ENCODE measurements at places on chromosomes 1 and 21.

DNA sequence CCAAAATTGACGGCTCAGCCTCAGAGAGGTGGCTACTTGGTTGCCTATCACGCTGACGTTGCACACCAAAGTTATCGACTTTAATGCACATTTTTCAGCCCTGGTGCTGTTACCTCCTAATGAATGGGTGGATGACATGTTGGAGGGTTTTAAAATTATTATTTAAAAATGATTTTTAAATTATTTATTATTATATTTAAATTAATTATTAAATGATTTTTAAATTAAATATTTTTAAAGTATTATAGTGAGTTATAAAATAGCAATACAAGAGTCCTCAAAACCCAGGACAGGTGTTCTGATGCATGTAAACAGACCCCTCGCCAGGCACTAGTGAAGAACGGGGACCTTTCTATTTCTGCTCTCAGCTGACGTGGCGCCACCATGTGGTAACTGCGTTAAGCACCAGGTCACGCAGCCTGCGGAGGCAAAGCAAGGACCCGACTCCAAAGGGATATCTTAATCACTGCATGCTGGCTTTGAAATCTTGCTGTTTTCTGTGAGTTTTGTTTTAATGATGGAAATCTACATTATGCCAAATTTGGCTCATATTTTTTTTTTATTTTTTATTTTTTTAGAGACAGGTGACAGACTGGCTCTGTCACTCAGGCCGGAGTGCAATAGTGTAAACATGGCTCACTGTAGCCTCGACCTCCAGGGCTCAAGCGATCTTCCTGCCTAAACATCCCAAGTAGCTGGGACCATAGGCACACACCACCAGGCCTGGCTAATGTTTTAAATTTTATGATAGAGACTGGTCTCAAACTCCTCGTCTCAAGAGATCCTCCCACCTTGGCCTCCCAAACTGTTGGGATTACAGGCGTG, 22.6 kb downstream of the CASP9 start:
- peak; percentile 83 for DNase-seq

GRCh38 chr1:5989286-5989605, 3.0 kb downstream of the NPHP4 start:
- DNase-seq: no peak

DNA sequence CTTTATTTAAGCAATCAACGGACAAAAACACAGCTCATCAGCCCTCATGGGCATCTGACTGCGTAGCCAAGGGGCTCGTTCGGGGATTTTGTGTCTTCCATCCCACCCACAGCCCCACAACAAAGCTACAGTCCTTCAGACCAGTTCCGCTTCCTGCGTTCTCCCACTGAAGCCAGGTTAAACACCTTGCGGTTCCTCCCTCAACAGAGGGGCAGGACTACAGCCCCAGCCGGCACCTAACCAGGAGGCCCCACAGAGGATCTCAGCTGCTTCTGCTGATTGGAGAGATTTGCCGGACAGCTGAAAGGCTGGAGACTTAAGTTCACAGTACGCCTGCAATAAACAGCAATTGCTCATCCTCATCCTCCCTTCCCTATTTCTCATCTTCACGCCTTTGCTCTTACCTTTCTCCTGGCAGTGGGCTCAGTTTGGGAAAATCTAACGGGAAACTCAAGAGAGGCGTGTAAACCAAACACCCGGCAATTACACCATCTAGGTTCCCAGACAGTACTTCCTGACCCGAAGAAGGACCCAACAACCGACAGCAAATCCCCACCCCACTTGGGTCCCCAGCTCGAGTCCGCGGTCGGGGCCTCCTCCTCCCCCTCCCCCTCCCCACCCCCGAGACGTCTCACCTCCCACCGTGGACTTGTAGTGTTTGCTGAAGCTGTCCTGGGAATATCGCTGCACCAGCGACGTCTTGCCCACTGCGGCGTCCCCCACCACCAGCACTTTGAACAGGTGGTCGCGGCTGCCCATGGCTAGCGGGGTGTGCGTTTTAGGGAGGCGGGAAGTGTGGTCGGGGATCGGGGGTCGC, 876 bp downstream of the RAB29 start:
- DNase-seq: peak; percentile 71

GRCh38 chr1:160853754-160854153, 8.9 kb downstream of the CD244 start:
- DNase-seq: no peak

- no peak for DNase-seq
Observed at GRCh38 chr1:102628109-102628613, 480.2 kb downstream of the COL11A1 start.

- DNase-seq: no peak
Observed at GRCh38 chr1:243730487-243731150, 119.4 kb downstream of the AKT3 start.

DNA sequence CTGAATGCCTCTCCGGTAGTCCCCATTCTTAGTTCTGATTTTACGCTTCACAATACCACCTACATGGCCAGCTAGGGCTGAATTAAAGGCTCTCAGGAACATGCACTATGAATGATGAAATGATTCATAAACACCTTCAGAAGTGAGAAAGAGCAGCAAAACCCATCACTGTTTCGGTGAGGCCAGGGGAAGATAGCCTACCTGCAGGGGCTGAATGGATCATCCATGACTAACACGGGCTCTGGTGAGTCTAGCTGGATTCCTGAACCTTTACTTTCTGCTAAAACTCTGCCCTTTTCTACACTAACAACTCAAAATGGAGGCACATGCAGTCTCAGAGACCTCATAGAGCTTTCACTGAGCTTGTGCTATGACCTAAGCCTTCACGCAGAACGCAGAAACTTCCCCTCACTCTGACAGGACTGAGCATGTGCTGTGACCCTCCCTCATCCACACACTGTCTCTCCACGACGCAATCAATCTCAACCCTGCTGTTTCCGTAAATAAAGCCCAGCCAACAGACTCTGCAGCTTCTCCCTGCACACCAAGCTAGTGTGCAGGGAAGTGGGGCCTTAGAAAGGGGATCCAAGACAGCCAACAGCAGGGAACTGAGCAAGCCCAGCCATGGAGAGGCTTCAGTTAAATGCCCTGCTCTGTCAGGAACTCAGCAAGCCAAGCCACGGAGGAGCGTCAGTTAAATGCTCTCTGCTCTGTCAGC, 207.8 kb downstream of the SLC45A1 start:
- DNase-seq: peak; percentile 71

- DNase-seq: no peak
Observed at GRCh38 chr1:13666317-13666716, 33.7 kb upstream of the PRDM2 start.

DNA sequence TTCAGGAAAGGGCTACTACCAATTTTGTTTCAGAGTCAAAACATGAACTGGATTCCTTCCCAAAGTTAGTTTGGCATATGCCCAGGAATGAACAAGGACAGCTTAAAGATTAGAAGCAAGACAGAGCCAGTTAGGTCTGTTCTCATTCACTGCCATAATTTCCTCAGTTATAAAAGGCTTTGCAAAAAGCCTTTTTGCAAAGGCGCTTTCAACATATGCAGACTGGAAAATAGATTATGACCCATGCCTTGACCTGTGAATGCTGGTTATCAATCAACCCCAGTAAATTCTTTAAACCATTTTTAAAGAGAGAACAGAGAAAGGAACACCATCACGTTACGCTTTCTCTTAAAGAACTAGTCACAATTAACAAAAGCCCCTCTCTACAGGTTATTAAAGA, 1.7 kb upstream of the FRRS1 start:
- DNase-seq: no peak

GRCh38 chr21:43913928-43914327, 48.9 kb downstream of the AGPAT3 start:
- no peak for DNase-seq

DNA sequence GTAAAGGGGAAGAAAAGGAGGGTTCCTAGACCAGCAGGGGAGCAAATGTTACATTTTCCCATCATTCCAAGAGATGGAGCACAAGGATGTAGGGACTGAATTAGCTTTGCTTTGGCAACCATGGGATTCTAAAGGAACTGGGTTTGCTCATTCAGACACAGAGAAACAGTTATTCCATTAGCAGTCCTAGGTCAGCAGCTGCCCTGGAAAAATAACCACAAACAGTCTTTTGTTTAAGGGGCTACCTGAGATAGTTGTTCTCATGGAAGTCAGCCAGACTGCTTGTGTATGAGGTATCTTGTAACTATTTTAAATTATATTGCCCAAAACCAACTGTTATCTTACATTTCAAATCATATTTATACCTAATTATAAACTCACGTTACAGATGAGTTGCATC, 58.4 kb upstream of the VCAM1 start:
- DNase-seq: no peak

DNA sequence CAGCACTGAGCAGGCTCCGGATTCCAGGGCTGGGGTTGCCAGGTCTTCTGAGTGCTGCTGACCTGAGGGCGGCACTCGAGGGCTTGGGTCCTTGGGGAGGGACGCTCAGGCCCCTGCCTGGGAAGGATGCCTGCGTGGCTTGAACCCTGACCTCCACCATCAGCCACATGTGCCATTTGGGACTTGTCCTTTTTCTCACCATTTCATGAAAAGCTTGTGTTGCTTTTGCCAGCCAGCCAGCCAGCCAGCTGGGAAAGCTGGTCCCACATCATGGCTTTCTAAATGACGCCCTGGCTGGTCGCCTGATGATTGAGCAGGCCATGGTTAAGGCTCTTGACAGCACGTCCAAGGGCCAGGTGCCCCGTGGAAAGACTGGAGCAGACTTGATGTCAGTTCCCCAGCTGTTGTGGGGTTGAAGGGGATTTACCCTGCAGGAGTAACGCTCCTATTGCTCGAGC, 168.7 kb downstream of the CAMTA1 start:
- DNase-seq: no peak

DNA sequence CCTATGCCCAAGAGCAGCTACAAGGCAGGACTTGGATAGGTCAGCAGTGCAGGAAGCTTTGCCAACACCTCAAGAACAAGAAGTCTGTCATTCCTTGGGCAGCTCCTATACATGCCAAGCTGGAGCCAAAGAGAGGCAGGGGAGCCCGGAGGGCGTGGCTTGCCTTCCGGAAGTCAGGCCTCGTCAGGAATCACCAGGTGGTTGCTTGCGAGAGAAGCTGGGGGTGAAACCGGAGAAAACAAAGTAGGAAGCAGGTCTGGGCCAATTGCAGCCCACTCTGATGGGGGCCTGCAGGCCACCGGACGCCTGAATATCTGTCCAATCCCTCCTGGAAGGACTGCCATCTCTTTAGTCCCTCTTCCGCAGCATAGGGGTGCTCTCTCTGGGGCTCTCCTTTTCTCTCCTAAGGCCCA, 794 bp upstream of the FAM76A start:
- no peak for DNase-seq

GRCh38 chr1:92134331-92134730, 54.2 kb downstream of the BTBD8 start:
- no peak for DNase-seq

- DNase-seq: no peak
Observed at GRCh38 chr1:67636146-67636545, 48.9 kb upstream of the GADD45A start.

DNA sequence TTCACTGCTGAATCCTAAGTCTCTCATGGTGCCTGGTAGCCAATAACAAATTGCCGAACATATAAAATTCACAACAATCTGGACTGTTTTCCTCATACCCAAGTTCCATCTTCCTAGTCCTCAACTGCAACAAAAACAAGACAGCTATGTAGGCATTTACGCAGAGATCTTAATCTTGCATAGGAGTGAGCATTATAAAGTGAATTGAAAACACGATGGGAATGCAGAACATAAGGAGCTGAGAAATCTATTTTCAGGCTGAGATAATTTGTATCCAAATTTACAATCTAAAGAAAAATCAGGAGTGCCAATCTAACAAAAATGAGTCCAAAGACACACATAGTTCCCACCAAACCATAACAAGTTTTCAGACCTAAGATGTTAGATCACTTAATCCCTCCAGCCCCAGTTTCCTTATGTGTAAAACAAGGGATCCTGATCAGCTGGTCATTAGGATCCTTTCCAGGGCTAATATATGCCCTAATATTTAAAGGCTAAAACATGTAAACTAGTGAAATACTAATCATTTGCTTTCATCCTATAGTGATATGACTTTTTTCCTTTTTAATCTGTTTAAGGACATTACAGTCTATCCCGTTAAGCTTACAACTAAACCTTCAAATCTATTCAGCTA, 1.9 kb downstream of the SLC16A1 start:
- no peak for DNase-seq

DNA sequence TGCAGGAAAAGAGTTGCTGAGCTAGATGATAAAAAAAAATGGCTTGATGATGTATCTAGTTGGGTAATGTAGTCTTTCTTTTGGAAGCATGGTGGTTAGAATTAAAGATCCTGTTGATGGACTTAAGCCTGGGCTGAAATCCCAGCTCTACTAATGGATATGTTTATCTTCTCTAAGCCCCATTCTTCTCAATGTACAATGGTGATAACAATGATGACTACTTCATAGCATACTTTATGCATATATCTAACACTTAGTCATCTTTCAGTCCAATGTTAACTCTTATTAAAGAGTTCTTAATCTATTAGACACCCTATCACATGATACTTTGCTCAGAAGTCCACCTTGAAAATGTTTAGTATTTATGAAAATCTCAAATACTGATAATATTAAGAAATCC, 189.5 kb downstream of the PLA2G4A start:
- no peak for DNase-seq

DNA sequence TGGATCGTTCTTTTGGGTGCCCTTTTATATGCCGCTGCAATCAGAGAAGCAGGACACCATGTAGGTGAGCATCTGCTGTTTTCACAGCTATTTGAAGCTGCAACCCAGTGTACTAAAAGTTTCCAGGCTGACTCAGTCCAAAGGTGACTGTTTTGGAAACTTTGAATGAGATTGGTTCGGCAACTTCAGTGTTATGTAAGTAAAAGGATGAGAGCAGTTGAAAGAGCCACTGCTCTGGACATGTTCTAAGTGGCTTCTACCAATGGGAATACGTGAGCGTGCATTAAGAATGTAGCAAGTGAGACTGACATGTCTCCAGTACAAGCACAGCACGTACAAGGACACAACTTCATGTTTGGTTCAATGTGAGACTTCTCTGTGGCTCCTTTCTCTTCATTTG, 55.6 kb downstream of the DDR2 start:
- no peak for DNase-seq

DNA sequence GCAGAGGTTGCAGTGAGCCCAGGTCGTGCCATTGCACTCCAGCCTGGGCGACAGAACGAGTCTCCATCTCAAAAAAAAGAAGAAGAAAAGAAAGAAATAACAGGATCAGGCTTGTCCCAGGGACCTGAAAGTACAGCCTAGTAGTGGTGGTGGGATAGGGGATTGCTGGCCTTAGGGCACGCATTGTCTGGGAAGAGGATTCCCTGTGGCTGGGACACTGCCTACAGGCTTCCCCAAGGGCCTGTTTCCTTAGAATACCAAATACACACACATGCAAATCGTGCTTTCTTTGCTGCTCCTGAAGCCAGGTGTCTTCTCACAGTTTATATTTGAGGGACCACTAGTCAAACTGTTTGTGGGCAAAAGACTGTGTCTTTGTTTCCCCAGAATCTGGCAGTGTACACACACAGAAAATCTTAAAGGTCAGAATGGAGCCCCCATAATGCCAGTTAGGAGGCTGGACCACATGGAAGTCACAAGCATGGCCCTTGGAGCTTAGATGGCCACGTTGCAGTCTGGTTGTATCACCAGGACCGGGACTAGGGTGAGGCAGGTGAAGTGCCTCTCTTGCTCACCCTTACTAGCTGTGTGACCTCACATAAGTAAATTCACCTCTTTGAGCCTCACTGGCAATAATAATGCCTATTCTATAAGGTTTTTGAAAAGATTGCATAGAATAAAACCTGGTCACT, 12.7 kb upstream of the ASAP3 start:
- DNase-seq: no peak
